Left colon (tissue), 2 donors: ENCODE measurements at places on chromosomes 12 and 14.

DNA sequence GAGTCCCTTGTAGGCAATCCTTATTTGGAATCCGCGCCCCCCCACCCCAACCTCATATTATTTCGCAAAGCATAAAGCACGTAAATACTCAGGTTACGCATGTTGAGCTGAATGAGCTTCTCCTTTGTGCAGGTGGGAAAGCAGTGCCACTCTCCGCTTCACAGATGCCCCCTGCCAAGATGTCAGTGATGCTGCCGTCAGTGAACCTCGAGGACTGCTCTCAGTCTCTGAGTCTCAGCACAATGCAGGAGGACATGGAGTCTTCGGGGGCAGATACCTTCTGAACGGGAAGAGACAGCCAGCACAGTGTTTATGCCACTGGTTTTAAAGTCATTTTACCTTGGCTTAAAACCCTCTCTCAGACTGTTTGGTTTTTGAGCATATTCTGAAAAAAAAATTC, 90.1 kb upstream of the DACT1 start:
- no peak for DNase-seq

DNA sequence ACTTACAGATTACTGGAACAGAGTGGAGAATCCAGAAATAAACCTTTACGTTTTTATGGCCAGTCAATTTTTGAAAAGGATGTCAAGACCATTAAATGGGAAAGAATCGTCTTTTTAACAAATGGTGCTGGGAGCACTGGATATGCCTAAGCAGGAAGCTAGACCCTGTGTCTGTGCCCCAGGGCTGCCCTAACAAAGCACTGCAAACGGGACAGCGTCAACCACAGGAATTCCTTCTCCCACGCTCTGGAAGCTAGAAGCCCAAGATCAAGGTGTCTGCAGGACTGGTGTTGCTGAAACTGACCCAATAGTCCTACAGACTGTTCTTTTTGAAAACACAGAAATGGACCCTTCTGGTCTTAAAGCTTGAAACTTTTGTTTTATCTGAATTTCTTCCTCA, 9.3 kb upstream of the TMEM121 start:
- DNase-seq = no peak

DNA sequence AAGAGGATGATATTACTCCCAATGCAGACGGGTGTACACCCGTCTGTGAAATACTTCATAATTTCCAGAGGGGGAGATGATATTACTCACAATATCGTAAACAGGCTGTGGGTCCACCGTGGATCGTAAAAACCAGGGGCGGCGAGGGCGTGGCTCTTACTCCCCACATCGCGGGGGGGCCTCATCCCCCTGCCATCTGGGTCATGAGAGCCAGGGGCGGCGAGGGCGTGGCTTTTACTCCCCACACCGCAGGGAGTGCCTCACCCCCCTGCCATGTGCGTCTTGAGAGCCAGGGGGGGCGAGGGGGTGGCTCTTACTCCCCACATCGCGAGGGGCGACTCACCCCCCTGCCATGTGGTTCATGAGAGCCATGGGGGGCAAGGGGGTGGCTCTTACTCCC, 86.2 kb upstream of the GNG2 start:
- peak; percentile 15 for DNase-seq

- DNase-seq = no peak
These were observed 90.7 kb downstream of the PPFIA2 start for GRCh38 chr12:81668475-81668874.

GRCh38 chr12:81798294-81798693, 39.1 kb upstream of the PPFIA2 start:
- no peak for DNase-seq

DNA sequence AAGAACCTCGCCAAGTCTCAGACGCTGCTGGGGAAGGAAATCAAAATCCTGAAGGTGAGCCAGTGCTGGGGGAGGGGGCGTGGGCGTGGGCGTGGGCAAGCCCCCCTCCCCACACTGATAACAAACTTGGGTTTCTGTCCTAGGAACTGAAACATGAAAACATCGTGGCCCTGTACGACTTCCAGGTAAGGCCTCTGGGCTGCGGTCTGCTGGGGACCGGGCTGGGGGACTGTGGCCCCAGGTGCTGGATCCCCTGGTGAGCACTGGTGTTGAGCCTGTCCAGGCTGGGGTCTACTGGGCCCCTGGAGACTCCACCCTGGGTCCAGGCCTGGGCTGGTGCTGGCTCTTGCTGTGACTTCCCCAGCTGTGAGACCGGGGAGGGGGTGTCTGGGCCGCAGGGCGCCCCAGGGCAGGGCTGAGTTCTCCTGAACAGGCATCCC, 1.2 kb downstream of the ULK1 start:
- DNase-seq = no peak

- DNase-seq = no peak
These were observed 35.5 kb upstream of the RFLNA start for GRCh38 chr12:124259154-124260066.
